ENCODE measurements at places on chromosomes 7 and 10. TPM values are rescaled to one million over a fixed set of nuclear protein-coding genes. Genes with fewer than 3 reads are reported as not detected.

The RSPH10B2 gene
- not detected for total RNA-seq

The ZNF511 gene
- 51.8 TPM for total RNA-seq

DNA sequence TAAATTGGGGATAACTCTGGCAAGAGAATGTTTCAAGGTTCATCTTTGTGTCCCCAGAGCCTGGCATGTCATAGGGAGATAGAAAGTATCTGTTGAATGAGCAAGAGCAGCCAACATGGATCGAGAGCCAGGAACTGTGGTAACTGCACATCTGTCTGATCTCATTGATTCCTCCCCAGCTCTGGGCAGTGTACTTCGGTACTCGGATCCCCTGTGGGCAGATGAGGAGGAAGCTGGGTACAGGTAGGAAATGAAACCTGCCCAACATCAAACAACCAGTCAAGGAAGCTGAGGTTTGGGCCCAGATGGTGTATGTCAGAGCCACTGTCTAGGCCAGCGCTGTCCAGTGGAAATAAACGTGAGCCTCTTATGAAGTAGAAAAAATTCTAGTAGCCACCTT, 76.4 kb downstream of the GRK5 start:
- no peak for DNase-seq

- DNase-seq = no peak
Measured at GRCh38 chr7:41378156-41378555, 324.7 kb downstream of the INHBA start.

DNA sequence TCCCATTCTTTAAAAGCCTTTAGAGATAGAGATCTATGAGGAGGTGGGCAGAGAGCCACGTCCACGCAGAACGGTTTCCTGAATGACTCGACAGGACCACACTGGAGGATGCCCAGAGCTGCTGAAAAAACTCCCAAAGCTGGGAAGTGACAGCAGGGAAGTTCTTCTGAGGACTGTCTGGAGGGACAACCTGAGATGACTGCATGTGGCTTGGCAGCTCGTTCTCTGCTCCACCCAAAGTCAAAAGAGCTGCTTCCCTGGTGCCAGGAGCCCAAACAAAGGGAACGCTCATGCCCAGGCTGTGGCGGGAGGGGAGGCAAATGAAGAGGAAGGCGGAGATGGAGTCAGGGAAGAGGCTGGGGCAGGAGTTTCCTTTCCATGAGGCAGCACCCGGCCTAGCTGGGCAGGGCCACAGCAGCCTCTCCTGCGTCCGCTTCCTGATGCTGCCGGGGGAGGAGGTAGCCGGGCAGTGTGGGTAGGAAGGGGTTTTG, 95.4 kb downstream of the CCDC3 start:
- DNase-seq = peak; percentile 47

DNA sequence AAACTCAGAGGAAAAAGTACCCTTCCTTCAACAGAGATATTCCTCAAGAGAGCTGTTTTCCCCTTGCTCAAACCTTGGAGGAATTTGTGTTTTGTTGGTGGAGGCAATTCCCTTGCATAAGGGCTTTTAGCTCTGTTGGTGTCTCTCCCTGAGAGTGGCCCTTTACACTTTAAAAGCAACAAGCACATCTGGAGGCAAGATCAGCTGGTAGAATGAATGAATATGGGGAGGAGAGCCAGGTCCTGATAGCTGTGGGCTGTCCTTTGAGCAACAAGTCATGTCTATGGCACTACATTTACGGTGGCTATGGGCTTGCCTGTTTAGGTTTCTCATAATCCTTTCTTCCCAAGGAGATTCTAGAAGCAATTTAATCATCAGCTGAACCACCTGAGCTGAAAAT, 384.0 kb downstream of the SORCS3 start:
- DNase-seq = no peak

The ANKRD61 gene
- total RNA-seq = not detected

GRCh38 chr7:40850017-40850416, 715.2 kb downstream of the SUGCT start:
- no peak for DNase-seq

DNA sequence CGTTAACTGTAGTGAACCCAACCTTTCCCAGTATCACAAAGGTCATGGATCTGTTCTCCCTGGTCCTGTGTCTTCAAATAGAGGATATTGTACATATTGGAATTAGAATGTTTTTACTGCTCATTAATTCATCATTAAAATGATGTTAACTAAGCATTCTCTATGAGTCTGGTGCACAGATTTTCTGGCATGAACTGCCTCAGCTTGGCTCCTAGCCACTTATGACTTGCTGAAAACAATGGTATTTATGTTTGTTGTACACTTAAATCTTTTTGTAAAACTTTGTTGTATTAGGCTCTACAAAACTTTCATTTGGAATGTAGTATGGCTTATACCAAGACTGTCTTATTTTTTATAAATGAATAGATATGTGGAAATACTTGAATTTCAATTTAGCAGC, 329.4 kb downstream of the TFEC start:
- DNase-seq = no peak

GRCh38 chr10:75402486-75403143, 1.1 kb upstream of the ZNF503 start:
- no peak for DNase-seq

The TFEC gene
- total RNA-seq = 1.3 TPM

The LRMDA gene
- 0.96 TPM for total RNA-seq

DNA sequence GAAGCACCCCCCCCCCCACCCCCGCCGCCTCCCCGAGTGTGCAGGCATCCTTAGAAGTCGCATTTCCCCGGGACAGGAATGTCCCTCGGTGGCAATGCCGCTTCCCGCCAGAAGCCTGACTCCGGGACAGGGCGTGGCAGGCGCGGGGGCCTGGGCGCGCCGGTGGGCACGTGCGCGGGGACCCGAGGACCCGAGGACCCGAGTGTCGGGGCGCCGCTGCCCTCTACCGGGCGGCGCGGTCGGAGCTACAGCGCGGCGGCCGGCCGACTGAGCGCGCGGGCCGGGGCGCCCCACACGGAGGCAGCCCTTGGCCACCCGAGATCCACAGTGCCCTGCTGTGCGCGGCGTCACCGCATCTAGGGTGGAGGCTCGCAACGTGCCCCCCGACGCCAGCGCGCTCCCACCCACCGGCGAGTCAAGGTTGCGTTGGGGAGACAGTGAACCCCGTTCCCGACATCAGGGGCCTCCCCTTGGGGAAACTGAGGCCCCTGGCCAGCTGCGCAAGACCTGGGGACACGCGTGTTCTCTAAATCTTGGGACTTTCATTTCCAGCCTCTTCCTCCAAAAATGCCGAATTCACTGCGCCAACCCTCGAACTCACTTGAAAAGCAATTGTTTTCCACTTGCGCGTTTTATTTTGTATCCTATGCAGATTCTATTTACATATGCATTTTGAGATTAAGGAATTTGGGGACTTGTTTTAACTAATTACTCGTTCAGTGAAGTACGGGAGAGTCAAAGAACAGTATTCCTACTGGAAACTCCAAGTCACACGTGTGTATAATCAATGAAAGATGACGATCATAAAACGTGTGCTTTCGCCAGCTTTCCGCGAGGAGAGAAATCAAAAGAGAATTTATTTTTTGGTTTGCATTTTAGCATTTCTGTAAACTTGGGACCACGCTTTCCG, 3.1 kb upstream of the CUX1 start:
- DNase-seq = peak; percentile 81

The ADARB2 gene
- total RNA-seq = not detected

The PAPOLB gene
- total RNA-seq = not detected

The ELAPOR2 gene
- total RNA-seq = 1.1 TPM

GRCh38 chr7:102927312-102927933, 14.6 kb downstream of the LRRC17 start:
- DNase-seq = no peak

The RPEL1 gene
- total RNA-seq = not detected

DNA sequence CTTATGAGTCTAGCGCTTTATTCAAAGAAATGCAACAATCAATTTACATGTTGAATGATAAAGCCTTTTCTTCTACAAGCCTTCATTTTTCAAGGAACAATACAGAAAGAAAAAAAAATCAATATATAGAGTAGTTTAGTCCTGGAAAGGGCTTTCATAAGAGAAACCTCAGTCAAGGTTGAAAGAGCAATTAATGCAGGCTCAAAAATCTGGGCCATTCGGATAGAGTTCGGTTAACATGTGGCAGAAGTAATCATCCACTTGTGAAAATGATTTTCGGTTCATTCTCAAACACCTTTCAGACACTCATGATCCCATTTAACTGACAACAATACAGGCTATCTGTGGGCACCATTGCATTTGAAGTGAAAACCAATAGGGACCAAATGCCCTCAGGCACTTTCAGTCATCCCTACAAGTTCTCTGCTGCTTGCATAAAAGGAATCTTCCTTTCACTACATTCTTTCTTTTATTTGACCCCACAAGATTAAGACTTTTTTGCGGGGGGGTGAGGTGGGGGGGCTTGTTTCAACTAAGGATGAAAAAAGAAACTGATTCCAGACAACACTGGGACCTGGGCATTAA, 177.9 kb downstream of the RNF133 start:
- DNase-seq = no peak

GRCh38 chr7:128879461-128879938, 16.8 kb downstream of the ATP6V1F start:
- no peak for DNase-seq

- no peak for DNase-seq
Measured at GRCh38 chr10:67612577-67613537, 83.1 kb downstream of the CTNNA3 start.

DNA sequence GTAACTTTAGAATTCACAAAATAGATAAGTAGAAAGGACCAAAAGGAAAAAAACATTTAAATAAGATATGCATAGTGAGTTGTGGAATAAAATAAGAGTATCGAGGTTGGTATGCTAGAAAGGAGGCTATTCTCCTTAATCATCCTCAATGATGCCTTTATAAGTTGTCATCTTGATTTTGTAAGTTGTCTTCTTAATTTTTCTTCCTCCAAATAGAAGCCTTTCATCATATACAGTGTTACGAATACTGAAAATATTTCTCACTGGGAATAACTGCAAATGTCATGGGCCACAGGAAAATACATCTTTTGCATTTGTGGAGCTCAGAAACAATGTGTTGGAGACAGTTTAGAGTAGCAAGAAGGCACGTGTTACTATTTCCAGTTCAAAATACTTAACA, 31.5 kb upstream of the PRTFDC1 start:
- no peak for DNase-seq

GRCh38 chr10:48451969-48452878, 145.7 kb downstream of the MAPK8 start:
- DNase-seq = no peak

DNA sequence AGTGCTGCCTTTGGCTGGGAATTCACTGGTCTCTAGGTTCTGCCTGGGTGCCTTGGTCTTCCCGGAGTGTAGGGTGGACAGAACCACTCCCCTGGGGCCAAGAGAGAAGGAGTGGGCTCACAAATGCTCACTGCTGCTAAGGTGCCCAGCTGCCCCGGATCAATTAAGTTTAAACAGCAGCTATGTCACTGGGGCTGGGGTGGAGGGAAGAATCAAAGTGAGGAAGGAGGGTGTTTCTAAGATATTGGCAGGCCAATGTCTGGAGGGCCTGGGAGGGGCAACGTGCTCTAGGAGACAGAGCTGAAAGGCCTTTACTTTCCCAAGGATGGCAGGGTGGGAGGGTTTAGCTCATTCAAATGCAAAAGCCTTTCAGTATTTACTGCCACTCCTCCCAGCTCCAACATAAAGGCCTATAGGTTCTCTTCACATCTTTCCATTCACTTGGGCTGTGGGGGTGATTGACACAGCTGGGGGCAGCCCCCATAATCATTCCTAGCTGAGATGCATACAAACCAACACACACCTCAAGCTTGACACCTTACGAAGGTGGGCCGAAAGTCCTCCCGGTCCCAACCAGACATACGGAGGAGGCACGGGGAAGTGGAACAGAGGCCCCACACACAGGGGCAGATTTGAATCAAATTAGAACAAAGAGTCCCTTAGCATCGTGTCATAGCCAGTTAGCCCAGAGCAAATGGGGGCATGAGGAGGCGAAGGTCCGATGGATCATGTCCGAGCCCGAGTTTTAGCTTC, 108.0 kb upstream of the EFCAB10 start:
- no peak for DNase-seq

GRCh38 chr7:55521917-55522902, 50.1 kb downstream of the VOPP1 start:
- no peak for DNase-seq

GRCh38 chr10:9613338-9614075, 1404.2 kb upstream of the CELF2 start:
- no peak for DNase-seq

The ZDHHC16 gene
- 30.4 TPM for total RNA-seq

DNA sequence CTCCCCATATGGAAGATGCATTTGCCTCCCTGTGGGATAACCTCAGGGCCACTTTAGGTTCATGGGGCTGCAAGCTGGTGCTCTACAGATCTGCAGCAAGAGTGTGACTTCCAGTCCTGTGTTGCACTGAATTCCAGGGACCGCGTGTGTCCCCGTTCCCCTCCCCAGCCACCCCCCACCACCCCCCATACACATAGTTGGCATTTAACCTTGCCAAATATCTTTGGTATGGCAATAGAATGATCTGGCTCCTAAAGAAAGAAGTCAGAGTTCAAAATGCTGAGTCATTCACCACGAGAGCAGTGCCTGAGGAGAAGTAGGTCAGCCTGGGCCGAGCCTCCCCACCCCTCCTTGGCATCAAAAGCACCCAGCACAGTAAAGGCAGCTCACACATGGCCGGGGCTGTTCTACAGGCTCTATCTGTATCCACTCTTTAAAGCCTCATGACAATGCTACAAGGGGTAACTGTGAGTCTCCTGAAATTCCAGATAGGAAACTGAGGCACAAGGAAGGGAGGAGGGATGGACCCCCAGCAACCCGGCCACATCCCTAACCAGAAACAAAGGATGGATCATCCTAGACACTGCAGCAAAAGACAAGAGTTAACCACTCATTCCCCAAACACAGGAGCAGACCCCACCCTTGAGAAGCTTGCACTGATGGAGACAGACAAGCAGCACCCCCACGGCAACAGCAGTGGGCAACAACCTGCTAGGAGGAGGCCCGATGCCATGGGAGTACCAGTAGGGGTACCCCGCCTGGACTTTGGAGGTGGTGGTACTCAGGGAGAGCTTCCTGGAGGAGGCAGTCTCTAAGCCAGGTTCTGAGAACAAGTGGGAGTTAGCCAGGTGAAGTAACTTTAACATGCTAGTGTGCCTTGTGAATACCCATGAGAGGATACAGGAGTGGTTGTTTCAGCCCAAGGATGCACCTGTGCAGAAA, 70.3 kb upstream of the NANOS1 start:
- peak; percentile 67 for DNase-seq

DNA sequence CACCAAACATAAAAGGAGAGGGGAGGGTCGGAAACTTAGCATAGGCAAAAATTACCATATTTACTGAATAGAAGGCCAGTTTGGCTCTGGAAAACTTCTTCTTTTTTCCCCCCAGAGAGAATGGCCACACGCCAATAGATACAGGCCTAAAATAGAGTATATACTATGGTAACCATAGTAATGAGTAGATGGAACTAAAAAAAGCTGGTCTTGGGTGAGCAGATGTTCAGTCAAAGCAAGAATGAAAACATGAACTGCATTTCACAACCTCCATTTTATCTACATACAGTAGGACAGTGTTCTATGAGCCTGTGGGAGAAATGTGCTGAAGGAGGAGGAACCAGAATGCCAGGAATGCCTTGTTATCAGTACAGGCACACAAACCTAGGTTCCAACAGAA, 141.7 kb upstream of the SEMA3A start:
- no peak for DNase-seq

The UNCX gene
- total RNA-seq = not detected

The INMT gene
- total RNA-seq = 51.8 TPM

Data from ascending aorta (tissue), 2 donors.